ENCODE measurements at places on chromosomes 4 and X. TPM values are rescaled to one million over a fixed set of nuclear protein-coding genes. Genes with fewer than 3 reads are reported as not detected.
A peak's percentile ranks its signal among the peaks of the same experiment; 100 is the strongest.

DNA sequence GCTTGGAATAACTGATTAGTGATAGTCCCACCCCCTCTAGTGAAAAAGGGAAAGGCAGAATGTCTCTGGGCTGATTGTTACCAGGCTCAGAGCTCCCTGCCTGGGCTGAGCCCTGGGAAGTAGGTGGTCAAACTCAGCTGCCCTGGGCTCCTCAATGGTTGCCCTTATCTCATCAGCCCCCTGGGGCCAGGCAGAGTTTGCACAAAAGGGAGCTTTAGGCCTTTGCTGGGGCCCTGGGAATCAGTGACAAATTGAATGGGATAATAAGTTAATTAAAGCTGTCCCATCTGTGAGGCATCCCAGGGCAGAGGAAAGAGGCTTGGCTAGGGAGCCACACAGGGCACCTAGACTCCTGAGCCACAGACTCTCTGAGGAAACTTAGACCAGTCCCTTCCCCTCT is 89.0 kb downstream of the EFNB1 start:
- DNase-seq = no peak

DNA sequence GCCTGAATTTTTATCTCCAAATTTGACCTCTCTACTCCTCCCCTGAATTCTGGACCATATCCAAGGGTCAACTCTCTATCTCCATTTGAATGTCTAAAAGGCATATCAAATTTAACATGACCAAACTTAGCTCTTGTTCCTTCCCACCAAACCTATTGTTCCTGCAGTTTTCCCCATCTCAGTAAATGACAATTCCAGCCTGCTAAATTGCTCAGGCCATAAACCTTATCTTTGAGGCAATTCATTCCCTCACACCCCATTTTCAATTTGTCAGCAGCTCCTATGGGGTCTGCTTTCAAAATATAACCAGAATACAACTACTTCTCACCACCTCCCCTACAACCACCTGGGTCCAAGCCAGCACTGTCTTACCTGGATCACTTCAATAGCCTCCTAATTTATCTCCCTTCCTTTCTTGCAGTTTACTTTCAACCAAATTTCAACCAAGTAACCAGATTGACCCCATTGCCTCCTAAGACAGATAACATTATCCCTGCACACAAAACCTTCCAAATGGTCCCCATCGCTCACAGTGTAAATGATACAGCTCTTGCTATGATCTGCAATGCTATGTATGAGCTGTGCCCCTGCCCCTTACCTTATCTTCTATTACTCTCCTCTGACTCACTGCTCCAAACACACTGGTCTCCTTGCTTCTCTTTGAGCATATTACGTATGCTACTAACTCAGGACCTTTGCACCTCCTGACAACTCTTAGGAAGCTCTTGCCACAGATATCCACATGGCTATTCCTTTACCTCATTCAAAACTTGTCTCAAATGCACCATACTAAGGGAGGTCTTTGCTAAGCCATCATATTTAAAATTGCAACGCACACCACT is 66.0 kb downstream of the CAMK2D start:
- no peak for DNase-seq

GRCh38 chr4:112593438-112594133 is 43.1 kb downstream of the ZGRF1 start:
- no peak for DNase-seq

- no peak for DNase-seq
Measured at GRCh38 chr4:139188648-139189416, 11.8 kb upstream of the ELF2 start.

GRCh38 chr4:173169428-173170181 is 994 bp downstream of the GALNT7 start:
- peak; percentile 56 for DNase-seq

GRCh38 chr4:3784454-3785291 is 18.5 kb downstream of the ADRA2C start:
- no peak for DNase-seq

DNA sequence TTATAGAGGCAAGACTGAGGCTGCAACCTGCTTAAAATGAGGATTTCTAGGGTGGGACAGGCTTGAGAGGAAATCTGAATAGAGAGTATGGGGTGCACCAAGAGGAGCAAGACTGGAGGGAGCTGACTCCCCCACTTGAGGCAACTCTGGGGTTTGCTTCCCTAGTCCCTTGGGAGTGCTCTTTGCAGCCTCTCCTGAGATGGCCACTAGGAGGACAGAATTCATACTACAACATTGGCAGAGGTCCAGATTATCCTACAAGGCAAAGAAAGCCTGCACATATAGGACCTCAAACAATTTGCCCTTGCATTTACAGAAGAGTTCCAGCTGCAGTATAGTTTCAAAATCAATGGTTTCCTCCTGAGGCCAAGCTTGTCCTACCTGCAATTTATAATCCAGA is 830.9 kb downstream of the TECRL start:
- no peak for DNase-seq

DNA sequence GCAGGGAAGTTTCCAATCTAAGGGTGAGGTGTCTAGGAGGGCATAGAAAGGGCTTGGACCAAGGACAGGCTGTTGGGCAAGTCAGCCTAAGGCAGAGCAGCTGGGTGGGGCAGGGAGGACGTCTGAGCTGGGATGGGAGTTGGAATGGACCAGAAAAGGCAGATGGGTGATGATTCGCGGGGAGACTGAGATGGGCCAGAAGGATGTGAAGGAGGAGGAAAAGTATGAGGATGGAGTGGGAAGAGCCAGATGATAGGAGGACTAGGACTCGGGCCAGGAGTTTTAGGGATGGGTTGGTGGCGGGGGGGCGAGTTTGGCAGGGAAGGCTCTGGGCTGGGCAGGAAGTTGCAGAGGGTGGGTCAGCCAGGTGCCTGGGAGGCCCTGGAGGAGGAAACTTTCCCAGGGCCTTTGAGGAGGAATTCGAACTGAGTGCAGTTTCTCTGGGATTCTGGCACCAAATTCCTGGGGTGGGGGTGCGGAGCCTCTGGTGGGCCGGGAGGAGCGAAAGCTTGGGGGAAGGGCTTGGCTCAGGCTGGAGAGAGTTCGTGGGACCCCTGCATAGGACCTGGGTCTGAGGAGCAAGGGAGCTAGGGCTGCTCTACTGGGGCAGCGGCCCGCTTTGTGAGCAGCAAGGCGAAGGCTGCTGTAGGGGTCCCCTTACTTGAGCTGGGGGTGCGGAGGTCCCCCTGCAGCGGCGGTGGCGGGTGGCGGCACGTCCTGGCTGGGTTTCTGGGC is 8.7 kb upstream of the TIMP1 start:
- no peak for DNase-seq

- DNase-seq = peak; percentile 6
Measured at GRCh38 chrX:68511255-68511654, 12.4 kb downstream of the YIPF6 start.

DNA sequence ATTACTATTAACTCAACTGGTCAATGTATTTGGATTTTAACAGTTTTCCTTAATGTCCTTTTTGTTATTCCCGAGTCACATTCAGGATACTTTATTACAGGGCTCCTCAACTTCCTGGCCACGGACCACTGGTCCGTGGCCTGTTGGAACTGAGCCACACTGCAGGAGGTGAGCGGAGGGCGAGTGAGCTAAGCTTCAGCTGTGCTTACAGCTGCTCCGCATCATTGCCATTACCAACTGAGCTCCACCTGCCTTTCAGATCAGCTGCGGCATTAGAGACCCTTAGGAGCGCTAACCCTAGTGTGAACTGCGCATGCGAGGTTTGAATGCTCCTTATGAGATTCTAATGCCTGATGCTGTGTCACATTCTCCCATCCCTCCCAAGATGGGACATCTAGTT is 591.7 kb downstream of the CCSER1 start:
- DNase-seq = no peak

- DNase-seq = peak; percentile 55
Measured at GRCh38 chrX:139559383-139560042, 29.0 kb downstream of the F9 start.

DNA sequence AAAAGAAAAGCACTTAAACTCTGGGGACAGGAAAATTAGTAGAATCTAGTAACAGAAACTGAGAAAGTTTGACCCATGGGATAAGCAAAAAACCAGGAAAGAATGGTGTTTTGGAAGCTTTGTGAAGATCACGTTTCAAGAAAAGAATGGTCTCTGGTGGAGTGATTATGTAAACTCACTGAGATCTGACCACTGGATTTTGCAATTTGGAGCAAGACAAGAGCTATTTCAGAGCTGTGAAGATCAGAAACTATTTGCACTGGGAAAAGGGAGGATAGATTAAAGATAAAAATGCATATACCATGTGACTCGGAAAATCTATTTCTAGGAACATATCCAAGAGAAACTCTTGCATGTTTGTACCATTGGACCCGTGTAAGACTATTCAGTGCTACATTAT is 4.3 kb downstream of the TMPRSS11D start:
- no peak for DNase-seq

DNA sequence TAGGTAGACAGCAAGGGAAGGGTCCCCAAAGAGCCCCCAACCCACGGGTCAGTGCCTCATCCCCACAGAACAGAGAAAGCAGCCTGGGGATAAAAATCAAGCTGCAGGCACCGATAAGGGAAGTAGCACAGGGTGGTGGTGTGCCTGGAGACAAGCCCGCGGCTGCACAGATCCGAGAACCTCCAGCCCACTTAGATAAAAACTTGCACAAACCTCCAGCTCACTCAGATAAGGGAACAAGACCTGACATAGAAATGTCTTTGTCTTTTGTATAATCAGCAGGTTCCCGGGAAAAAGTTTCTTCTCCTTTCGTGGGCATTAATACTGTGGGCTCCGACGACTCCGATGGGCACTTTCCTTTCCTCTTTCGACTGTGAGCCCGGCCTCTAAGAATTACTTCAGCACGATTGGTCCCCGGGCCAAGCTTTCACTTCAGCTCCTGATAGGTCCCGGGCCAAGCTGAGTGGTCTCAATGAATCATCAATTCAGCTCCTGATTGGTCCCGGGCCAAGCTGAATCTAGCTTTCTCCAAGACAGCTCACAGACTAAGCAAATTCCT is 32.4 kb downstream of the PRDX4 start:
- no peak for DNase-seq

DNA sequence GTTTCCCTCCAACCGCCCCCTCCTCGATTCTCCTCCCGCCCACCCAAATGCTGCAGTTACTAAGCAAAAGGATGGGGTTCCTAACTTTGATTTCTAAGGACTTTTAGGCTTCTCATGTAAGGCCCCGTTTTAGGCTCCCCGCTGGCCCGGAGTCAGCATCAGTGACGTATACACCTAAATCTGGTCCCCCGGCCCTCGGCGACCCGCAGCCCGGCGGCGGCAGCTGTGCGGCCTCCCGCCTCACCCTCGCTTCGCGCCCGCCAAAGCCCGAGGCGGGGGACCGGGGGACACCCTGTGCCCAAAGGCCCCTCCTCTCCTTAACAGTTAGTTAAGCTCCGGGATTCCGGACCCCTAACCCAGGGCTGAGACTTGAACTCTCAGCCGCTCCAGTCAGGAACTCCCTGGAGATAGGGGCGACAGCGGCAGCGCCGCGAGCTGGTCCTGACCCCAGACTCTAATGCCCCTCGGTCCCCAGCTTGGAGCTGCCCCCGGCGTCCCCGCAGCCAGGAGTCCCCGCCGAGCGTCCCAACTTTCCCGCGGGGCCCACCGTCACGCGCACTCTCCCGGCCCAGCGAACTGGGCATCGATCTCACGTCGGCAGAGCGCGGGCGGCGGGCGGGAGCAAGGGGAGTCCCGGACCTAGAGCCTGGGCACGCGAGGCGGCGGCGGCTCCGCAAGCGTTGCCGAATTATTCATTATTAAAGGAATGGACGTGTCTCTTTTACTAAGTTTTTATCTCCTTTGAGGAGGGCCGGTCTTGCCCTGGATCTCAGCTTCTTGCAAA is 1.5 kb upstream of the NR3C2 start:
- peak; percentile 38 for DNase-seq

GRCh38 chrX:151153086-151153485 is 23.3 kb upstream of the GPR50 start:
- DNase-seq = no peak

- no peak for DNase-seq
Measured at GRCh38 chr4:174362340-174362739, 78.6 kb downstream of the CEP44 start.

- no peak for DNase-seq
Measured at GRCh38 chr4:119748853-119749252, 120.2 kb upstream of the PDE5A start.

DNA sequence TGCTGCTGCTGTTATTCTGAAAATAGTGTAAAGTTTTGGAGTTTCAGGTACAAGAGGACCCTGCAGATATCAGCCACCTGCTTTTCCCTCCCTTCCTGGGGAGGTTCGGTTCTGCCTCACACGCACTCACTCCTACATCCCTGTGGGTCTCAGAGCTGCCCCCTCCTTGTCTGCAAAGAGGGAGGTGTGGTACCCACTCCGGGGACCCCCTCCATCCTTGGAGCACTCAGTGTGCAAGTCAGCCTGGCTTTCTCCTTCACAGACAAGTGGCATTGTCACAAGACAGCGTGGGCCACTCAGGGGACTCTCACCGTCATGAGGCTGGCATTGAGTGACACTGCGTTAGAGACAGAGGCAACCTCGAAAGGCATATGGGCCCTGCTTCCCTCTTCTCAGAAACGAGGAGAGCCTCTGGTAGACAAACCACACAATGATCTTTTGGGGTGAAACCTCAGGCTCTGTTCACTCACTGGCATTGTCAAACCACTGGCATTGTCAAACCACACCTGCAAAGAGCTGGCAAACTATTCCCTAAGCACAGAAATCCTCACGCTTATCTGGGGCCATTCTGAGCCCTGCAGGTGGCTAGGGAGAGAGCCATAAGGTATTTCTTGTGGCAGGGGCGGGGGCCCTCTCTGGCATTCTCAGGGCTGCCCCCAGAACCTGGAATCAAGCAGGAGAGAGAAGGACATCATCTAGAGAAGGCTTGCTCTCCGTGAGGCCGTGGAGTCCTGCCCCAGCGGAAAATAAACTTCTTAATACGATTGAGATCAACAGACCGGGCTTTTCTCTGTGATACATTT is 285.0 kb downstream of the SHOX start:
- DNase-seq = no peak

- DNase-seq = peak; percentile 91
Measured at GRCh38 chrX:131747173-131747572, 203.3 kb downstream of the OR13H1 start.

Gene DDX53
- total RNA-seq = not detected

Gene CLGN
- not detected for total RNA-seq

Gene CHIC1
- 8.2 TPM for total RNA-seq

Gene SRPX2
- not detected for total RNA-seq

Gene CYSLTR1
- 7.2 TPM for total RNA-seq

Gene MAGEA2B
- not detected for total RNA-seq

Gene HPSE
- 9.1 TPM for total RNA-seq

Gene ARMCX4
- 8.6 TPM for total RNA-seq

Gene CDKL2
- 0.30 TPM for total RNA-seq

Gene ARHGAP36
- total RNA-seq = not detected

Gene MGAT4D
- total RNA-seq = not detected

Gene TEX11
- total RNA-seq = not detected

Gene FAM9B
- not detected for total RNA-seq

Gene TSPAN7
- total RNA-seq = not detected

Gene NAA11
- total RNA-seq = not detected

Gene CC2D2A
- not detected for total RNA-seq

Gene UGT2B10
- total RNA-seq = not detected

Gene LRIT3
- total RNA-seq = 0.25 TPM
